ENCODE measurements at places on chromosomes 1 and 21.

DNA sequence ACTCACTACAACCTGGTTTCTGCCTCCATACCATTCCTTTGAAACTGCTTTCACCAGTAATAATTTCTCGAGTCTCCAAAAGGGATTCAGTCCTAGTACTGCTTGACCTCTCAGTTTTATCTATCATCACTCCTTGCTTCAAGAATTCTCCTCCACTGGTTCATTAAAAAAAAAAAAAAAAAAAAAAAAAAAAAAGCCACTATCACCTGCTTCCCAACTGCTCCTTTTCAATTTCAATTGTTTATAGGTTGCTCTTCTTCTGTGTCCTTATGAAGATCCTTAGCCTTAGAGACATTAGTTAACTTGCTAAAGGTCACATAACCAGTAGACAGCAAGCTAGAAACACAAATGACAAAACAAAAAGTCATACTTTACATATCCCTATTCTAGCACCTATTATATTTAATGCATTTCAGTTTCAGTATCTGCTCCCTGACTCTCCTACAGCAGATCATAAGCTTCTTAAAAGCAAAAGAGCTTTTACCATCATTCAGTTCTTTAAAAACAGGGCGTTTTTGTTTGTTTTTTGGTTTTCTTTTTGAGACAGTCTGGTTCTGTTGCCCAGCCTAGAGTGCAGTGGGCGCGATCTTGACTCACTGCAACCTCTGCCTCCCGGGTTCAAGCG is 7.1 kb downstream of the NRDC start:
- no peak for DNase-seq

GRCh38 chr1:223678841-223679240 is 13.3 kb upstream of the CAPN8 start:
- no peak for DNase-seq

GRCh38 chr1:227257964-227258363 is 60.3 kb downstream of the CDC42BPA start:
- DNase-seq: no peak

DNA sequence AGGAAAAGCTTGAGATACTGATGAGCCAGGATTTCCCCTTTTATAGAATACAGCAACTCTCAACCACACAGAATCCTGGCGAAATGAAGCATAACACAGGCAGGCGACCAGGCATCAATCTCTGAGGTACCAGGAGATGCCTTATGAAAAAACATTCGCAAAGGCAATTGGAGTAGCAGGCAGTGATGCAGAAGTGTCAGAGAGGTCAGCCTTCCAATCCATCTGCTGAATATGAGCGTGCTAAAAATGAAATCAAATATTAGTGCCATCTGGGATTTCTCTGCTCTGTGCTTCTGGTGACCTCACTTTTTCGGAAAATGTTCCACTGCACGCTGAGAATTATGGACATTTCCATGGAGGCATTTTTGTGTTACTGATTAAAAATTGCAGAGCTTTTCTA is 258.8 kb downstream of the VAV3 start:
- DNase-seq: no peak

DNA sequence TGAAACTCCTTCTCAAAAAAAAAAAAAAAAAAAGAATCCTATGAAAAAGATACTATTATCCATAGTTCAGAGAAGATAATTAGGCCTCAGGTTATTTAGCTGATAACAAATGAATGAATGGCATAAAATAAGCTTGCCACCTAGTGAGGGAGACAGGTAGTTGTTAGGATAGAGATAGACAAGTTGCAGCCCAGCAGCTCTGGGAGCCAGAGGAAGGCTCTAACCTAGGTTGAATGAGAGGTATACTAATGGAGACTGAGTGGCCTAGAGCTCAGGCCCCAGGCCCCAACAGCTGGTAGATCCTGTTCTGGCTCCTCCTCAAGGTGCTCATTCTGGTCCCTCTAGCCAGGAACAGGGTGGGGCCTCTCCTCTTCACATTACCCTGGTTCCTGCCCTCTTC is 20.6 kb upstream of the RSPO1 start:
- DNase-seq: no peak

DNA sequence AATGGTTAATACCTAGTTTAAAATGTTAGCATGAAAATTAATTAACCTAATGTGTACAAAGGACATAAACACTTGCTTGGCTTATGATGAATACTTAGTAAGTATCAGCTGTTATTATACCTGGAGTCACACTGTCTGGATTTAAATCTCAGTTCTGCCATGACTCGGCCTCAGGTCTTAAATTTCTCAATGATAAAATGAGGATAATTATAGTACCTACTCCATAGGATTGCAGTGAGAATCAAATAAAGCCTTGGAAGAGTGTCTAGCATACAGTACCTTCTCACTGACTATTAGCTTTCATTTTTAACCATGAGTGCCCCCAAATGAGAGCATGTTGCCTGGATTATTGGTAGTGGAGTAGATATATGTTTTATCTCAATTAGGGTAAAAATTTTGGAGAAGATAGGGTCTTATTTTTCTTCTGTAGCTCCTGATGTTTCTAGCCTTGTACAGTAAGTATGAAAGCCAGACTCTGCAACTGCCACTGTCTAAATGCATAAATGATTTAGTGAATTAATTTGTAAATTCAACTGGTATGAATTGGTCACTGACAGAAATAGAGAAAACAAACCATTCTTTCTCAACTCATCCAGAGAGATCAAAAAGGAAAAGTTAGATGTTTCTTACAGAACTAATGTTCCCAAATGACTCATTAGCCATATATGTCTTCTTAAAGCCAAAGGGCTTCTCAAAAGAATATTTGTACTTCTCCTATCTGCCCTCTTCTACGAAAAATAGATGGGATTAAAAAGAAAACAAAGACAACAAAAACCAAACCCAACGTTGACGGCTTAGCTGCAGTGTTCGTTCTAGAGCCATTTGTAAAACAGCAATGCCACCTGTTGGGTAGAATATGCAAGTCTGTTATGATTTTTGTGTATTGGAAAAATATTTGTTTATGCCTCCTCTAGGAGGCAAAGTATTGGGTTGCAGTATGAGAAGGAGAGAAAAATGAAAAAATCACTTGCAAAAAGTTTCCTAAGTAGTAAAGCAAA is 53.8 kb upstream of the MROH9 start:
- no peak for DNase-seq

GRCh38 chr1:215786997-215787396 is 219.9 kb downstream of the KCTD3 start:
- no peak for DNase-seq

GRCh38 chr1:222043444-222044292 is 301.8 kb upstream of the DUSP10 start:
- DNase-seq: no peak
